ENCODE measurements at places on chromosomes 3 and 15.

GRCh38 chr3:55458181-55458790 lies 28.8 kb downstream of the WNT5A start:
- DNase-seq: no peak

DNA sequence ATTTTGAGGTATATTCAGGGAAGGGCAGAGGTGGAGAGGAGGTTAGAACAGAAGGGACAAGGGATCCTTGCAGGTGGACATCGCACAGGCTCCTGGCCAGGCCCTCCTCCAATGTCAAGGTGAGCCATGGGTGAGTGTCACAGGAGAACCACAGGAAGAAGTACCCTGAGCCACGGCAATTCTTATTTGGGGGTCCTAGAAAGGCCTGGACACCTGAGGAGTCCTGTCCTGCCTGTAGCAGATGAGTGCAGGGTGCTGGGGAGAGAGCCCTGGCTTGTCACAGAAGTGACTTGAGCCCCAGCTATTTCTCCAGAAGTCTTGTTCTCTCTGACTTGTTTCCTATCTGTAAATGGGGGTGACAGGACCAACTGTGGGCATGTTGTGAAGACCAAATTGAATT lies 4.3 kb downstream of the SLC6A20 start:
- DNase-seq: no peak

DNA sequence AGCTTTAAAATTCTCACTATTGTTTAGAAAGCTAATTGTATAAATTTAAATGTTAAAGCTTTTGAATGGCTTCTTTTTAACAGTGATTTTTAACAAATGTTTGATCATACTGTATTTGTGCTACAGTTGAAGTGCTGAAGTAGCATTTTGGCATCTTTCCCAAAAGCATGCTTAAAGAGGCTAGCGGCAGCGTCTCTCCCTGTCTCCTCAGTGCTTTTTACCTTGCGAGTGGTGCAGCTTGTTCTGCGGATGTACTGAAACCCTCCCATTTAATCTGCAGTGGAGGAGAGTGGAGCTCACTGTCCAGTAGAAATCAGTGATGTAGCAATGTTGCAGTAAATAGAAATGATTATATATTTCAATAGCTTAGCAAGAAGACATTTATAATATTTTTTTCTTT lies 43.7 kb downstream of the LRRC49 start:
- DNase-seq: no peak

DNA sequence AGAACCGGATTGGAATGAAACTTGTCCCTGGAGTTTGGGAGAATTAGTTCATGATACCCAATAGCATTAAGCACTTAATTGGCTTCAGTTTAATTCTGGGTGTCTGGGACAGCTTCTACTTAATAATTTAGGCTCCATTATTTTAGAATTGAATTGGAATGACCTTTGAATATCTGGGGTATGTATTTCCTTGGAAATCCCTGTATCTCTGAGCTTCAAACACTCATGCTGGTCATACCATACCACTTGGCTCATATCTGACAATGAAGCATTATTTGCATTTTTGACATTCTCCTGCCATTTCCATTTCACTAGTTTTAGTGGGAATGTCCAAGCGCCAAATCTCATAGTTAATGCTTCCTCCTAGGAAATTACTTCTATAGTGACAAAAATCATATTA lies 393.1 kb downstream of the DIPK2A start:
- DNase-seq: peak; percentile 15

DNA sequence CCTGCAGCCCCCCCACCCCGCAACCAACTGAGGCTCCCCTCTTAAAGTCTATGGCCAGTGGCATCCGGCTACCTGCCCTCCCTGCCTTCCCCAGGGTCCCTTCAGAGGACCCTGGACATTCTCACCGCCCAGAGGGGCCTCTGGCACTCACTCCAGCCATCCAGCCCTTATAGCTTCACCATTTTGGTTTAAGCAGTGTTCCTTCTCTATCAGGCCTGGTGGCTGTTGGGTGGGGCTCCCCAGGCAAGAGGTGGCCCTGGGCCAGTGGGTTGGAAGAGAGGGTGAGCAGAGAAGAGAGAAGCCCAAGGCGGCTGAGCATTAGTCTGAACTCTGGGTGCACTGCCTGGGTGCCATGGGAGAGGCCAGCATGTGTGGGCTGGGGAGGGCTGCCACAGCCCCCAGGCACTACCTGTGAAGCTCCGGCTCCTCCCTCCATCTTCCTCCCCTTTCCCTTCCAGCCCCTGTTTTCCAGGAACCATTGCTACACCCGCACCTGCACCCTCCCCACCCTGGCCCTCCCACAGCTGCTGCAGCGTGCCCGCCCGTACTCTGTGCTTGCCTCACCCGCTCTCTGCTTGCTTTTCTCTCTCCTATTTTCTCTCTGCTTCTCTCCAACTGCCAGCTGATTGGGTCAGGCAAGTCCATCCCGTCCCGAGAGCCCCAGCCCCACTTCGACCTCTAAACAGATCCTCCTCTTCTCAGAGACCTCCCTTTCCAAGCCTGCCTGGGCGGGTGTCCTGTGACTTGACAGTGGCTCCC lies 168.2 kb downstream of the TBC1D2B start:
- no peak for DNase-seq

DNA sequence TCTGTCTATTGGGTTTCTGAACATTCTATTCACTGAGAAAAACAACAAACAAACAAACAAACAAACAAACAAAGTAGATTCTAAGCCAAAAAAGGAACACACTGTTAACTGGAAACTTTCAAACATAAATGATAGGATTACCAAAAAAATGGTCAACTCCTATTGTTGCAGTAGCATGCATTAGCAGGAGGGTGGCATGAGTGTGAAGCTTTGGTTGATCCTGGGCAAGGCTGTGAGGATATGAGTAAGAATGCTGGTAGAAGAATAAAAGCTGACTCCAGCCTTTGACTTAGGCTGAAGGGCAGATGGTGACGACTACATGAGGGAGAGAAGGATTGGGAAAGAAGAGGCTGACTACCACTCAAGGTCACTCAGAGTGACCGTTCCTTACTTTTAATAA lies 810.3 kb downstream of the VGLL3 start:
- no peak for DNase-seq

GRCh38 chr15:60901647-60902046 lies 327.5 kb downstream of the RORA start:
- DNase-seq: no peak

GRCh38 chr3:43072361-43072760 lies 33.5 kb downstream of the POMGNT2 start:
- DNase-seq: no peak

DNA sequence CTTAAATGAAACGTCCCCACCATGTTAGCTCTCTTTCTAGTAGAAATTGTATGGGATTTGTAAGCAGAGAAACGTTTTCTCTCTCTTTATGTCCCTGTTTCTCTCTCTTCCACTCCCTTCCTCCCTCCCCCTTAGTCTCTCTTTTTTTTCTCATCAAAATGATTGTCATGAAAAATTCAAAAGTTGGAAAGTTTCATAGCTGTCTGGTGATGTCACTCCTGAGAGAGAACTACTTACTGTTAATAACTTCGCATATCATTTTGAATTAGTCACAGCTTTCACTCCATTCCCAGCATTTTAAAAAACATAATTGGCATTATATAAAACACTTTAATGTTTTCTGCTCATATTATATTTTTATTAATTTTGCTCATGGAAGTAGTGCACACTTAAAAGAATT lies 331.1 kb downstream of the C3orf38 start:
- DNase-seq: no peak

- peak; percentile 38 for DNase-seq
These were observed 30.8 kb downstream of the SIN3A start for GRCh38 chr15:75420698-75421097.

DNA sequence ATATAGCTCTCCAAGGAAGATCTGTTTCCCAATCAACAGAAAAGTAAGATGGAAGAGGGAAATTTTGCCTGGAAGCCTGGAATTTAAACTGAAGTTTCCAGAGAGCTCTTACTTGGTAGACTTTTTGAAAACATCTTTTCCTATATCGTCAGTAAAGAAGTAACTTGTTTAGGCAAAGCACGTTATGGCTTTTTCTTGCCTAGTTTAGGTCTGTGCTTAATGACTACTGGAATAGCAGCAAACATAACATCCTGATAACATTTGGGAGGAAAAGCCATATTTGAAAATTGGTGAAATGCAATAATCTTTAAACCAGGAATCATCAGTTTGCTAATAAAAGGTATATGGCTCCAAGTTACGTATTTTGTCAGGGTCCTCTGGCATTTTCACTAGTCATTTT lies 160.4 kb upstream of the CGNL1 start:
- DNase-seq: no peak

DNA sequence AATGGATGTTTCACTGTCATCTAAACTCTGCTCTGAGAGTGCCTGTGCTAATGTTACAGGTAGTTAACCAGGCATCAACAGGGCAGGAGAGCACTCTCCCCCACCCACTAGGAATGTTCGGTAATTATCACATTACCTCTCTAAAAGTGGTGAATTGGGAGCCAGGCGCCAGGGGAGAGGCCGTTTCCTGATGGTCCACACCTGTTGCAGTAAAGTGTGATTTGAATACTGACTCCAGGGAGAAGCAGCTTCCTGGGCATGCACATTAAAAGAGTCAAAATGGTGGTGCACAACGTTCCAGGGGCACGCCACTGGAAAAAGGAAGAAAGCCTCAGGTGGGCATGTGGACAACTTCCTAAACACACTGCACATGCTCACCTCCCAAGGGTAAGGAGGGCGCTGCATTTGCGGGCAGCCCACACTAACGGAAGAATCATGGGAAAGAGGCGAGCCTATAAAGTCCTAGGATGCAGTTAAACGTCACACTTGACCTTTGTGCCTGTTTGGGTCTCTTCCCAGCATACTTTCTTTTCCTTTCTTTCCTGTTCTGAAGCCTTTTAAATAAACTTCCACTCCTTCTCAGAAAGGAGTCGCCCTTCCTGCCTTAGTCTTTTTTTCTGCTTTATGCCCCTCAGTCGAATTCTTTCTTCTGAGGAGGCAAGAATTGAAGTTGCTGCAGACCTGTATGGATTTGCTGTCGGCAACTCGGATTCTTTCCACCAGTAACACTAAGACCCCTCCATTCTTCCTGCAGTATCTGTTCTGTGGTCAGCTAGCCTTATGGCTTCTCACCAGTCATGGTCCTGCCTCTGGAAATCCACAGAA lies 28.9 kb upstream of the GPD1L start:
- no peak for DNase-seq

DNA sequence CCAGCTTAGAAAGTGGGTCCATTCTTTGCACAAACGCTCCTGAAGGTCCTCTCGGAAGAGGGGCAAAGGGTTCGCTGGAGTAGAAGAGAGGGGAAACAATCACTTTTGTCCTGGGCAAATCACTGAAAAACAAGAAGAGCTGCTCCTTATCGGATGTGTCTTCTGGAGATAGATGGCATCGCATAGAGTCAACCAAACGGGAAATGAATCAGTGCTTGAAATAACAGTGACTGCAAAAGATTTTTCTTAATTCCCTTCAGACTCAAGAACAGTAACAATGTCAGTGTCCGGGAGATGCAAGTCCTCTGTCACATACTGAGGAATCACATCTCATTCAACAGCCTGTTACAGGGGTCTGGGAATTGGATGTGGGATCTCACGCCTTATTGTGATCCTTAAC lies 78.8 kb upstream of the PCSK6 start:
- DNase-seq: no peak

GRCh38 chr3:169827712-169828111 lies 15.0 kb upstream of the LRRC34 start:
- no peak for DNase-seq

DNA sequence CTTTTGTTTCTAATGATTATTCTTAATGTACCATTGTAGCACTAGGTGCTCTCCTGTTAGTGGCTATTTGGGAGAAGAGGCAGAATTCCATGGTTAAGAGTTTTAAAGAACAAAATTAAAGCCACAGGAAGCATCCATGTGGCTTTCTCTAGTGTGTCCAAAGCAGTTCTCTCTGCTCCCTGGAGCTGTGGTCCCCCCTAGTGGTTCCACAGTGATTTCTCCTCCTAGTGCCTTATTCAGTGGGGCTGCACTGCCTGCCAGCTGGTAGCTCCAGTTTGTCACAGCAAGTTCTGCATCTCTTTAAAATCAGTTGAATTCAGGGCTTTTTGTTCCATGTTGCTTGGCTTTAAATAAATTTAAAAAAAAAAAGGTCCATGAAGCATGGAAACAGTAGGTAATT lies 39.6 kb upstream of the FAM98B start:
- peak; percentile 86 for DNase-seq

GRCh38 chr3:106277731-106278130 lies 408.9 kb upstream of the CBLB start:
- no peak for DNase-seq

DNA sequence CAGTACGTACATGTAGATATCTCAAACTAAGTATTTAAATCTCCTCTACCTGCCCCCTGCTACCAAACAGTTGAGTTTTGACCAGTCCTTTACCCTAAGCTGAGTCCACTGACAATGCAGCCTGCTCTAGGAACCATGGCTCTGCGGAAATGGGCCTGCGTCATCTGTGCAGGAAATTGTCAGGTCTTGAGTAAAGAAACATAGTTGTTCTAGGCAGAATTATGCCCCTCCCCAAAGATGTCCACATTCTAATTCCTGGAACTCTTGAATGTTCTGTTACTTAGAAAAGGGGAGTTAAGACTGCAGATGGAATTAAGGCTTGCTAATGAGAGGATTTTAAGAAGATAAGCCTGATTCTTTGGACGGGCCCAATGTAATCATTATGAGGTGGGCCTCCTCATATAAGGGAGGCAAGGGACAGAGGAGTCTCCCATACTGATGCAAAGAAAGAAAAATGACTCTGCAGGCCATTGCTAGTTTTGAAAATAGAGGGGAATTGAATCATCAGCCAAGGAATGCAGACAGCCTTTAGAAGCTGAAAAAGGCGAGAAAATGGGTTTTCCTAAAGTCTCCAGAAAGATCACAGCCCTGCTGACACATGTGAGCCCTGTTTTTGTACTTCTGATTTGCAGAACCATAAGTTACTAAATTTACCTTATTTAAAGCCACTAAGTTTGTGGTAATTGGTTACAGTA lies 5.5 kb upstream of the VGLL3 start:
- DNase-seq: peak; percentile 40

DNA sequence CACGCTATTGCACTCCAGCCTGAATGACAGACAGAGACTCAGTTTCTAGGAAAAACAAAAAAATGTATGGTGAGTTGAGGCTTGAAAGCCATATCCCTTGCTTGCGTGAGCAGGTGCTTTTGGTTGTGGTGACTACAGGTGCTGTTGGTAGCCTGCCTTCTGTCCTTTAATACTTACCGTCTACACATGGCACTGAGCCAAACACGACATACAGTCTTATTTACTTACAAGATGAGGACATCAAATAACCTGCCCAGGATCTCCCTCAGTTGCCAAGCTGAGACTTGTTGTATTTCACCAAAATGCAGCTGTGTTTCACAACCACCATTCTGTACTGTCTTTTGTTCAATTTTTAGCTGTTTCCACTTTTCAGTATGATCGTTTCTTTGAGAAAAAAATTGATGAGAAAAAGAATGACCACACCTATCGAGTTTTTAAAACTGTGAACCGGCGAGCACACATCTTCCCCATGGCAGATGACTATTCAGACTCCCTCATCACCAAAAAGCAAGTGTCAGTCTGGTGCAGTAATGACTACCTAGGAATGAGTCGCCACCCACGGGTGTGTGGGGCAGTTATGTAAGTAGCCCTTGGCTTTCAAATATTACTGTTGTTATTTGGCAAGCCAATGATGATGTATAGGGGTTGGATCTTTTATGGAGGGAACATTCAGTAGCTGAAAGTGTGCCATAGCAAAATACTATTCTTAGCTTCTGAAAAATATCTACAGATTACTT lies 6.5 kb downstream of the ALAS1 start:
- DNase-seq: no peak

Data from adipocyte (in vitro differentiated cells).